ENCODE measurements at places on chromosomes 12 and 14. TPM values are rescaled to one million over a fixed set of nuclear protein-coding genes. Genes with fewer than 3 reads are reported as not detected.

The SLC35F4 gene
- 21.0 TPM for polyA plus RNA-seq

The TESPA1 gene
- not detected for polyA plus RNA-seq

The TSPAN11 gene
- 5.6 TPM for polyA plus RNA-seq

The TMEM253 gene
- polyA plus RNA-seq: 0.26 TPM

The SLC38A6 gene
- 32.9 TPM for polyA plus RNA-seq

The RPGRIP1 gene
- polyA plus RNA-seq: not detected

The FCF1 gene
- polyA plus RNA-seq: 31.5 TPM

The TMCC3 gene
- 1.9 TPM for polyA plus RNA-seq

The TMEM63C gene
- 14.6 TPM for polyA plus RNA-seq

The EML1 gene
- 21.7 TPM for polyA plus RNA-seq

The KRT6C gene
- polyA plus RNA-seq: not detected

The CD4 gene
- polyA plus RNA-seq: not detected

The KCNC2 gene
- 7.4 TPM for polyA plus RNA-seq

The NRXN3 gene
- 110 TPM for polyA plus RNA-seq

The KLHL42 gene
- polyA plus RNA-seq: 50.5 TPM

The STAC3 gene
- 2.9 TPM for polyA plus RNA-seq

The LGR5 gene
- 0.16 TPM for polyA plus RNA-seq

The SMIM10L1 gene
- polyA plus RNA-seq: 22.0 TPM

The PSMA3 gene
- polyA plus RNA-seq: 198 TPM

The KLRC4 gene
- 8.2 TPM for polyA plus RNA-seq

The OAS3 gene
- not detected for polyA plus RNA-seq

The ERH gene
- 423 TPM for polyA plus RNA-seq

The IGF1 gene
- polyA plus RNA-seq: not detected

The RNASE2 gene
- polyA plus RNA-seq: not detected

The FOXG1 gene
- 54.0 TPM for polyA plus RNA-seq

The KRT77 gene
- polyA plus RNA-seq: not detected

The SALL2 gene
- 18.6 TPM for polyA plus RNA-seq

The KLRD1 gene
- polyA plus RNA-seq: 0.52 TPM

The NXPH4 gene
- polyA plus RNA-seq: 0.53 TPM

The SRRM4 gene
- polyA plus RNA-seq: 10.5 TPM

The EIF2S3B gene
- polyA plus RNA-seq: 3.6 TPM

Data from neural cell (in vitro differentiated cells).